Motor neuron (in vitro differentiated cells): ENCODE measurements at places on chromosomes 5 and 9.

GRCh38 chr5:5103245-5103644 is 36.9 kb upstream of the ADAMTS16 start:
- ATAC-seq = peak; percentile 47

GRCh38 chr5:16603701-16604100 is 13.1 kb downstream of the RETREG1 start:
- ATAC-seq = no peak

DNA sequence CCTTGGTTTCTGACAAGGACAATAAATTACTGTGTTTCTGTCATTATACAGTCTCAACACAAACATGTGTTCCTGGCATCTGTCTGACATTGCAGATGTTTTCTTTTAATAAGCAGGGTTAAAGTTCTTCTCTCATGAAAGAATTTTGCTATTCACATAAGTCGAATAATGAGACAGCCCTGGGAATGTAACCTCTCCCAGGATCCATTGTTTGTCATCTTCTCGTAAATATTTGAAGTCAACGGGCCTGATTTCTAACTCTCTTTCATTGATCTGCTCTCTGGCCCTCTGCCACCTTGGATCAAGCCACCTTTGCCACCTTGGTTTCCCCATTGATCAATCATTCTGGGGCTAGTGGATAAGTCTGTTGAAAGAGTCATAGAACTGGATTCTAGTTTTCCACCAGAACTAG is 12.9 kb upstream of the CAST start:
- no peak for ATAC-seq

DNA sequence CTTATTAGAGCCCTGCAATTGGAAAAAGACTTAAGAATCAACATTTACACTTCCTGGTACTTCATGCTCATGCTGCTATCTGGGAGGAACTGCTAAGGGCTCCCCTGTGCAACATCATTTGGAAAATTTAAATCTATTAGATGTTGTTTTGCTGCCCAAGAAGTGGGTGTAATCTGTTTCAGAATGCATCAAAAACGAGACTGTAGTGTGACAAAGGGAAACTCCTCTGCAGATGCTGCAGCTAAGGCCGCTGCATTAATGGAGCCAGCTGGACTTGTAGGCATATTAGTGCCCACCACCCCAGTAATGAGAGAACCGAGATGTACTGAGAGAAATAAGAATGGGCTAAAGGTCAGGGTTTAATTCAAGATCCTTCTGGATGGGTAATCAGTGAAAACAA is 11.1 kb upstream of the PAIP1 start:
- no peak for ATAC-seq
